ENCODE measurements at places on chromosomes 2 and 18. TPM values are rescaled to one million over a fixed set of nuclear protein-coding genes. Genes with fewer than 3 reads are reported as not detected.

DNA sequence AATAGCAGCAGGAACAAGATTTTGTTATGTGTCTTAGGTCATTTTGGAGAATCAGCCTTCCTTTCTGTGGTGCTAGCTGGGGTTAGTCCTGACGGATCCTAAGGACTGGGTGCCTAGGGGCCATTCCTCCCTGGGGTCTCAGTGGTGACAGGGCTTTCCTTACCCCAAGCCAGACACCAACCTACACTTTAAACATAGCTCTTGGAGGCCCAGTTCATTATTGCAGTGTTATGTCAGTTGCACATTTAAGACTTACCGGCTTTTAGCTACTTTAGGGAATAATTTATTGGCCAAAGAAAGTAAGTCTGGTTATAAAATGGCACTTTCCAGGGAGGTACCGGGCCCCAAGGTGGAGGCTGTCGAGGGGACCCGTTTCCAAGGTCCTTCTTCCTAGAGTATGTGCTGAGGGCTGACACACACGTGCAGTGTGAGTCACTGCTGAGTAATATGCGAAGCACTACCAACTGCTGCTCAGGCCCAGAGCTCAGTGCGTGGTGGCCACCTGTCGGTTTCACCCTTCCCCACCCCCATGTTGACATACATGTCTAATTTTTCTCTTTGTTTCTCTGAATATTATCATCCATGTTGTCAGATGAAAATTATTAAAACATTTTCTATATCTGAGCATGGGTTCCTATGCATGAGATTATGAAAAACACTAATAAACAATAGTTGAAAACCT lies 37.0 kb upstream of the GRHL1 start:
- no peak for DNase-seq

LYG2 gene
- total RNA-seq, result not detected

GRCh38 chr2:237194081-237194480 lies 108.4 kb downstream of the COPS8 start:
- no peak for DNase-seq

RAX gene
- not detected for total RNA-seq

DNA sequence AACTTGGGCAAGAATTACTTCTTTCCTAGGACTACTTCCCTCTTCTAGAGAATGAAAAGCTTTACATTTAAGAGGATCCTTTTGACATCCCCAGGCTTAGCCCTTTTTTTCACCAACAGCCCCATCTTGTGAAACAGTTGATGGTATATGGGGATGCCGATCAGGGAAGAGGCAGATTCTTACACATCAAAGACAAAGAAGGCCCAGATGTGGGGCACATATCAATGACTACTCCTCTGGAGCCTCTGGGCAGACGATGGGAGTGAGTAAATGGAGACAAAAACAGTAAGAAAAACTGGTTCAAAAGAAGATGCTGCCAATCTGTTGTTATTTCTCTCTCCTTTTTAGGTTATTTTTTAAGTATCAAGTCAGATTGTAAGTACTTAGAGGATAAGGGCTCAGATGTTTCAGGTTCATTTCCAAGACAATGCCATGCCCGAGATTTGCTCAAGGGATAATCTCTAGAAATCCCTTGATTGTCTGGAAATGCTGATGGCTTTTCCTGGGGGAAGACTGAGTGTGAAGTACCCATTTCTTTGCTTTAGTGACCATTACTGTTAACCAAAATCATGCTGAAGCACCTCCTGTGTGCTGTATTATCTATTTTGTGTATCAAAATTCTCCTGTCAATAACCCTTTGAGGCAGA lies 117.5 kb downstream of the EPHA4 start:
- DNase-seq, result no peak

- no peak for DNase-seq
Measured at GRCh38 chr2:199977984-199978415, 22.6 kb downstream of the MAIP1 start.

DNA sequence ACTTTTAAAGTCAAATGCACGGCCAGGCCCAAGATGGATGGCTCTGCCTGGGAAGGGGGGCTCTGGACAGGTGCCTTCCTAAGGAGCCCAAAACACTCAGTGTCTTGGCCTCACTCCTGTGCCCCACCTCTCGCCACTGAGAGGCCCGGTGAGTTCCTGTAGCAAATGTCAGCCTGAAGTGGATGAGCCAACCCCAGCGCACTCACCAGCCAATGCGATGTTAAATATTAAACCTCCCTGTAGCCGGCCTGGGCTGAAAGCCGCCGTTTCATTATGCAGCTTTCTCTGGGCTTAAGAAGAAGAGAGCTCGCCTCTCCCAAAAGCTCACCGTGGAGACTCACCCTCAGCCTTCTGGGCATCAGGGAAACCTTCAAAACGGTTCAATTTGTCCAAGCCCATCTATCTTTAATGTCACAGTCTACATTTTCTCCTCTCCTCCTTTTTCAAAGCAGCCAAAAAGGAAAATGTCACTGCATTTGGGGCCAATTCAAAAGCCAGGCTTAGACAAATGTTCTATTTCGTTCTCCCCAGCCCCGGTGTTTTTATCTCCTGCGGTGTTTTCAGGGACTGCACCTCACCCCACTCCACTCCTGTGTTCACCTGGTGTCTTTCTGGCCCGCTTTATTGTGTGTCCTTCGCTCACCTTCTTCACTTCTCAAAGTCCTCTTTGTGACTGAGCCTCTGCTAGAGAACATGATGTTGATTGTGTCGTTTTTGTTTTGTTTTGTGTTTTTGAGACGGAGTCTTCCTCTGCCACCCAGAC lies 124.0 kb downstream of the NRP2 start:
- DNase-seq, result no peak

DNA sequence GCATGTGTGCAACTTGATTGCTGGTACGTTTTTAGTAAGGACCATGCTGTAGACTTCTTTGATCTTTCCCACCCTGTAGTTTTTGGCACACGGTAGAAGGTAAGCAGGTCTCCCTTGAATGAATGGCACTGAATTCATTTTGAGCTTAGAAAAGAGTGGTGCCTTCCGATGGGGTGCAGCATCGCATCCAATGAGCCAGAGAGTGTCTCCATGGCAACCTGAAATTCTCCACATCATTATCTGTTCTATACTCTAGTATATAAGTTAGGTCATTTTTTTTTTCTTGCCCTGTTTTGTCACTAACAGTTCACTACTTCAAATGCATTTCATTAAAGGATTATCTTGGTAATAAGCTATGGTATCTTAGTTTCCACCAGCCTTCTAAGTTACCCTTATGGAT lies 81.2 kb upstream of the REV1 start:
- DNase-seq, result no peak

DNA sequence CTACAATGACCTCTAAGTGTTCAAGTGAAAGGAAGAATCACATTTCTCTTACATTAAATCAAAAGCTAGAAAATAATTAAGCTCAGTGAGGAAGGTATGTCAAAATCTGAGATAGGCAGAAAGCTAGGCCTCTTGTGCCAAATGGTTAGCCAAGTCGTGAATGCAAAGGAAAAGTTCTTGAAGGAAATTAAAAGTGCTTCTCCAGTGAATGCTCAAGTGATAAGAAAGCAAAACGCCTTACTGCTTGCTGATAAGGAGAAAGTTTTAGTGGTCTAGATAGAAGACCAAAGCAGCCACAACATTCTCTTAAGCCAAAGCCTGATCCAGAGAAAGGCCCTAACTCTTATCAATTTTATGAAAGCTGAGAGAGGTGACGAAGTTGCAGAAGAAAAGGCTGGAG lies 932.3 kb upstream of the ACVR2A start:
- no peak for DNase-seq

- no peak for DNase-seq
Measured at GRCh38 chr2:138516030-138516704, 14.6 kb downstream of the SPOPL start.

SLC5A7 gene
- not detected for total RNA-seq

TOGARAM2 gene
- 0.18 TPM for total RNA-seq

DNA sequence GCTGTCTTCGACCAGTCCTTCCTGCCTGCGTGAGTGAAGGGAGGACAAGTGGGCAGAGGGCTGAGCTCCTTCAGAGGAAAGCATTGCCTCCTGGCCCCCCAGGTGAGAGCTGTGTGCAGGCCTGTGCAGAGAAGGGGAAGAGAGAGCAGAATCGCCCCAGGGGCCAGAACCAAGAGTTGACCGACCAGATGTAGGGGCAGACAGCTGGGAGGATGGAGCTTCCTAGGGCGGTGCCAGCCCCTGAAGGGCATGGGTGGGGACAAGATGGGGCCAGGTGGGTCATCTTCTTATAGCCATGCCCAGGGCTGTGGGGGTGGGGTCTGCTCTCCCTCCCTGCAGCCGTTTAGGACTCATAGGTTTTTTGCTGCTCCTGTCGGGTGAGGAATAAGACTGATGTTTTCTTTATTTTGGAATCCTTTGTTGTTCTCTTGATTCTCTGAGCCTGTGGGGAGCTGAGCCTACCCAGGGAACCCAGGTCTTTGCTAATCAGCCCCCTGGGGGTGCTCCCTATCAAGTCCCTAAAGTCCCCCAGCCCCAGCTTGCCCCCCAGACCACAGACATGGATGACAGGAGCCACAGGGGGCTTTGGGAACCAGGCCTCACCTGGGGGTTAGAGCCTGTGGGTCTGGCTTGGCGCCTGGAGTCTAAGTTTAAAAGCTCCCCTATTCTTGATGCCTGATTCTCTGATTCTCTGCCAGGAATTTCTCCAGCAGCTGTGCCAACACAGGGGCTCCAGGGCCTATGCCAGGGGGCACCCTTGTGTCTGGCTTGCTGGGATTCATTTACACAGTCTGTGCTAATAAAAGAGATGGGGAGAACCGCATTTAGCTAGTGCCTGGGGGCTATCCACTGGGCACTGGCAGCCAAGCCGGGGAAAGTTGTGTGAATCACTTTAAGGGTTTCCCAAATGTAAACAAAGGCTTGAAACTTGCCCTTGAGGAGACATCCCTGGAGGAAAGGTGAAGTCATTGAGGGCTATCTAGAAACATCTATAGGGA lies 9.3 kb upstream of the EFHD1 start:
- DNase-seq, result peak; percentile 44
